Heart right ventricle (tissue), 16 donors: ENCODE measurements at places on chromosomes 4 and X.
A peak's percentile ranks its signal among the peaks of the same experiment; 100 is the strongest.

- DNase-seq = no peak
These were observed 102.5 kb downstream of the EFNB1 start for GRCh38 chrX:68931345-68931744.

DNA sequence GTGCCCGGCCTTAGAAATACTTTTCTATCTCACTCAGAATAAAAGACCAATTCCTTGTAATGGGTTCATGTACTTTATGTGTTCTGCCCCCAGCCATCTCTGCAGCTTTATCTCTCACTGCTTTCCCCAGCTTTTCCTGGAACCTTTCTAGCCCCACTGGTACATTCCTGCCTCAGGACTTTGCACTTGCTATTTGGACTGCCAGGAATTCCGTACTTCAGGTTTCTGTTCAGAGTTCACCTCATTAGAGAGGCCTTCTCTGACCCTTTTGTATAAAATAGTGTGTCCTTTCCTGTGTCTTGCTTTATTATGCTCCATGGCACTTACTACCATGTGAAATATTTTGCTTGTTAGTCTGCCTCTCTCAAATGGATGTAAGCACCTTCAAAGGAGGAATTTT lies 112.5 kb downstream of the PDLIM5 start:
- DNase-seq = no peak

- no peak for DNase-seq
These were observed 43.8 kb upstream of the WDR1 start for GRCh38 chr4:10160281-10160856.

GRCh38 chr4:53956053-53956452 lies 108.4 kb downstream of the CHIC2 start:
- DNase-seq = no peak

- DNase-seq = no peak
These were observed 32.9 kb downstream of the EREG start for GRCh38 chr4:74397748-74398426.

- no peak for DNase-seq
These were observed 108.3 kb downstream of the JADE1 start for GRCh38 chr4:128917781-128918180.

GRCh38 chr4:106691749-106692148 lies 323.2 kb upstream of the GIMD1 start:
- no peak for DNase-seq

DNA sequence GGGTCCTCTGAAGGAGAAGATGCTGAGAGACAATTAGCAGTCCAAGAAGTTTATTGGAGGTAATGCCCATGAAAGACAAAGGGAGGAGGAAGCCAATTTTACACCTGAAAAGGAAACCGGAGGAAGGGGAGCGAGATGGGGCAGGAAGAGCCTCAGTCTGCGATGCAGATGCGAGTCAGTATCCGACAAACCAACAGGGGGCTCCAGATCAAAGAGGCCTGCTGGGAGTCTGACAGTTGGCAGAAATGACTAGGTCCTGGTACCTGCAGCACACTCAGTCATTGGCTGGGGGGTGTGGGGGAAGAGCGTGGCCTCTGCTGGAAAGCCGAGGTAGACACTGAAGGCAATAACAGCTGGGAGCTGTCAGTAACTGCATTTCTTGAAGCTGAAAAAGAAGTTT lies 231.1 kb upstream of the CENPE start:
- DNase-seq = no peak

DNA sequence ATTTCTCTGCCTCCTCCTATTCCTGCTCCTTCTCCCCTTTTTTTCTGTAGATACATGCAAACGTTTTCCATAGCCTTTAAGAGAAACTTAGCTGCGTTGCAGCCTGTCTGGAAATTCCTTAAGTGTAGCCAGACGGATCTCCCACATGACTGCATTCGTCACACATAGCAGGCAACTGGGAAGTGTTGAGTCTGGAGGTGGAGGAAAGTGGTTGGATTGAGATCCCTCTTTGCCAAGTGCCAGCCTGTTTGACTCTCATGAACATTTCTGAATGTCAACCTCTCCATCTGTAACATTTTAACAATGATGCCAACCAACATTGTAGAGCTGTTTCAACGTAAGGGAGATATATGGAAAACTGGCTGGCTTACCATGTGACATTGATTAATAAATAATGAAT lies 45.1 kb upstream of the FAM9A start:
- DNase-seq = no peak

DNA sequence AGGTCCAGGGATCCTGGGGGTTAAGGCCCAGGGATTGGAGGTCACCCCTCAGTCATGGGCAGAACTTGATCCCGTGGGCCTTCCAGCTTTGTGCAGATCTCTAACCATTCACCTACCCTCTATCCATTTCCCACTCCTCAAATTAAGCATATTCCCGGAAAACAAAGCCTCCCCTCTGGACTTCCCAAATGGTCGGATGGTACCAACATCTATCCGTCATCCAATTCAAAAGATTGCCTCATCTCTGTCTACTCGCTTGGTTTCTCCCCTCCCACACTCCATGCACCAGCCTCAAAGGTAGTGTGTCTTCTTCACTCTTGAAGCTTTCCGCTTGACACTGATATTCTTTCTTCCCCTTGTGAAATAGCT lies 473 bp upstream of the BCLAF3 start:
- DNase-seq = no peak

- no peak for DNase-seq
These were observed 14.1 kb downstream of the MBNL3 start for GRCh38 chrX:132474544-132475248.

GRCh38 chr4:169079942-169080827 lies 70.1 kb upstream of the CBR4 start:
- peak; percentile 31 for DNase-seq

GRCh38 chr4:79217025-79217424 lies 108.8 kb downstream of the NAA11 start:
- no peak for DNase-seq

- no peak for DNase-seq
These were observed 715.7 kb upstream of the HTR2C start for GRCh38 chrX:113868177-113868576.

DNA sequence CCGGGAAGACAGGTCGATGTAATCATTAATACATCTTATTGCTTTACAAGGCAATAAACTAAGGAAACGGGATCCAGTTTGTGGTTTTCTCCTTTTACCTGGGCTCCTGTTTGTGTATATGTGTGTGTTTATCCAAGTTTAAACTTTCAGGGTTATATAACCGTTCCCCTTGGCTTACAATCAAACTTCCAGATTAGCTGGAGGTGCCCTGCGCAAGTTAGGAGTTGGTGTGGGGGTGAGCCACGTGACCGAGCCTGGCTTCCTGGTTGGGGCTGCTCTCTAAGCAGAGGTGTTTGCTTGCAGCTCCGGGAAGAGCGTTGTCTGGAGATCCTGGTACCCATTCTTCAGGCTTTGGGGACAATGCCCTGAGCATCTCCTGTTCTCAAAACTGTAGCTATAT lies 129.2 kb downstream of the FHDC1 start:
- no peak for DNase-seq

- no peak for DNase-seq
These were observed 158.0 kb upstream of the FAT1 start for GRCh38 chr4:186881521-186882220.

GRCh38 chrX:131067846-131068745 lies 9.9 kb downstream of the ARHGAP36 start:
- DNase-seq = no peak

GRCh38 chrX:131923614-131924250 lies 99.4 kb upstream of the STK26 start:
- no peak for DNase-seq

- DNase-seq = no peak
These were observed 336.2 kb upstream of the PPARGC1A start for GRCh38 chr4:24226023-24226422.

GRCh38 chr4:575281-576141 lies 584 bp downstream of the TMEM271 start:
- DNase-seq = peak; percentile 11
